NCI-H524 treated with DMSO at 0.1 percent for 48 hours (cell line): ENCODE measurements at places on chromosomes 16 and 17.

DNA sequence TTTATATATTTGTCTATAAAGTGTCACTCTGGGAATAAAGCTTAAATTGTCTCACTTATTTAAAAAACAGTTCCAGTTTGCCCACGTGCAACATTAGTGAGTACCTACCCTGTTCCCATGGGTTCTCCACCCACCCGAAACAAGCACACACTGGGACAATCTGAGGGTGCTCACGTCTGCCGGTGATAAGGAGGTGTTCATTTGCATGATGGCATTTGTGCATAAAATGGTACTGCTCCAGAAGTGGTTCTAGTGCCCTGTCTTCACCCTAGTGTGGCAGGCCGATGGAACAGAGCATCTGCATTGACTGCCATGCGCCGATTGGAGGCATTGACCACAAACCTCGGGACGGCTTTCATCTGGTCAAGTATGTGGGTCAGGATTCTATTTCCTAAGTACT is 35.6 kb upstream of the ENDOV start:
- DNase-seq = no peak

DNA sequence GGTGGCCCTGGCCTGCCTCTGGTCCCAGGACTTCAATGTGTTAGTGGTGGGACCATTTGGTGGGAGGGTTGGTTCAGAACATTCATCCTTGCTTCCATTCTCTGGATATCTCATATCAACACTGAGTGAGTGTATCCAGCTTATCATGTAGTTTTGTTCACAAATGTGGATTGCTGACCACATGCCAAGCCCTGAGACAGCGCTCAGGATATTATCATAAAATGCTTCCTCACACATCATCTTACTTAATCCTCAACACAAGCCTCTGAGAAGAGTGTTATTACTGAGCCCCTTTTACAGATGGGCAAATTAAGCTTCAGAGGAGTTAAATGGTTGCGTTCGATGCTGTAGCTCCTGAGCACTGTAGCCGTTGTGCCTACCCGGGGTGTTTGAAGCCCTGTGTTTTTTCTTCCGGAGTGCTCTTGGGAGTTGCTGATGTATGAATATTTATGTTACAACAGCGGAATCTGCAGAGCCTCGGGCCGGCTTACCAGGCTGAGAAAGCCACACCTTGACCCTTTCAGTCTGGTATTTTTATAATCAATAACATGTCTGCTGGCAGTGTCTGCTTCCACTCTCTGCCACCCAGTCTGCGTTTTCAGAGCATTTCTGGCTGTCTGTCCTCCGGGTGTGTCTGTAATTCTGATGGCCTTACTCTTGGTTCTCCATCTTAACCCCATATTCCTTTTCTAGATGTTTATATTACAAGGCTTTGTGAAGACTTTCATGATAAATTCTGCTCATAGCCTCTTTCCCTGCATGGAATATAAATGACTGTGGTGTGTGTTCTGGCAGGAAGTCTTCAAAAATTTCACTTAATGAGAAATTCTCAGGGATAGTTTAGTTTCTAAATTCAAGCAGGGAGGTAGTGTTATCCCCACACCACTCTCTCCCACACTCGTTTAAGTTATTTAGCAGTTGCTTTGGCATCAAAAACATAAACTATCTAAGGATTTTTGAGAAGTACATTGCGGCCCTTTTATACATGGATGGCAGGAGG is 2.9 kb downstream of the GLP2R start:
- no peak for DNase-seq

- no peak for DNase-seq
Measured at GRCh38 chr17:51351890-51352289, 91.5 kb downstream of the UTP18 start.

- no peak for DNase-seq
Measured at GRCh38 chr16:12611006-12611477, 192.6 kb downstream of the CPPED1 start.

GRCh38 chr16:4058386-4058785 is 57.9 kb downstream of the ADCY9 start:
- no peak for DNase-seq

GRCh38 chr16:64217789-64218535 is 903.9 kb downstream of the CDH11 start:
- no peak for DNase-seq

- DNase-seq = no peak
Measured at GRCh38 chr16:1427473-1428461, 3.1 kb upstream of the PERCC1 start.

DNA sequence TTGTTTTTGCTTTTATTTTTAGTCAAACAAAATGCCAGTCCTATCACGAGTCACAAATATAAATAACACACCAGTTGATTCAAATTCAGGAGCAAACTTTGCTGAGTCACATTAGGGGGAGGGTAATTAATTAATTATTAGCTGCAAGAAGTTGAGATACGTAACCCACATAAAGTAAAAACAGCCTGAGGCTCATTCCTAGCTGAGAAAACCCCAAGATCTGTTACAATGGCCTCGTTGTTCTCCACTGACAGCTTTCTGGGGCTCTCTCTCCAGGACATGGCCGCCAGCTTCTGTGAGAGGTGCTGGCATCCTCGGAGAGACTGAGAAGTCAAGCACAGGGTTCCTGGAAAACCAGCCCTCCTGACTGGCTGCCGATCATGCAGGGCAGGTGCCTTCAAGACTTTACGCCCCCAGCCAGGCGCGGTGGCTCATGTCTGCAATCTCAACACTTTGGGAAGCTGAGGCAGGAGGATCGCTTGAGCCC is 11.1 kb downstream of the RAB40B start:
- no peak for DNase-seq

- DNase-seq = no peak
Measured at GRCh38 chr16:8237452-8237851, 352.9 kb downstream of the TMEM114 start.

DNA sequence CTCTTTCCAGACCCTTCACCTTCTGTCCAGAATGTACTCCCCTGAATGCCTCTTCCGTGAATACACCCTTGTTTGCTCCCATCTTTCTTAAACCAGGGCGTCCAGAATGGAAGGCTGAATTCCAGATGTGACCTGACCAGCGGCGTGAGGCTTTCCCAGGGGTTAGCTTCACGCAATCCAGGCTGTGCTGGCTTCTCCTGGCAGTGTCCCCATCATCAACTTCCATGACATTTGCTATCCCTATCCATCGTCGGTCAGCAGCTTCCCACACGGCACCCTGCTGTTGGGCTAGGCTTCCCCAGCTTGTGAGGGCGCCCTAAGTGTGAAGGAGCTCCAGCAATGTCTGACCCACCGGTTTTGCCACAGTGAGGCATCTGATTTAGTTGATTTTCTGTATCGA is 339.8 kb upstream of the TNRC6C start:
- DNase-seq = no peak

- no peak for DNase-seq
Measured at GRCh38 chr16:46607529-46607928, 13.7 kb downstream of the SHCBP1 start.

DNA sequence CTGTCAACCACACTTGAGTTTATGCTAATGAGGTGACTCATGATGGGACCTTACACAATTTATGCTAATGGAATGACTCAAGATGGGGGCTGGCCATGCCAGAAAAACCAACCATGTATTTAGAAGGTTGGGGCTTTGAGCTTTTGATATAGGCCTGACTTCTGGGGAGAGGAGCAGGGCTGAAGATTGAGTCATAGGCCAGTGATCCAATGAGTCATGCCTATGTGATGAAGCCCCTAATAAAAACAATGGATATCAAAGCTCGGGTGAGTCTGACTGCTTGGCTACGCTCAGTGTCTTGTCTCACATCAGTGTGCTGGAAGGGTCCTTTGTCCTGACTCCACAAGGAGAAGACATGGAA is 7.3 kb downstream of the MFSD6L start:
- DNase-seq = no peak

- DNase-seq = no peak
Measured at GRCh38 chr17:51850201-51850600, 308.3 kb downstream of the CA10 start.

- DNase-seq = no peak
Measured at GRCh38 chr16:12211870-12212690, 235.5 kb downstream of the SNX29 start.

DNA sequence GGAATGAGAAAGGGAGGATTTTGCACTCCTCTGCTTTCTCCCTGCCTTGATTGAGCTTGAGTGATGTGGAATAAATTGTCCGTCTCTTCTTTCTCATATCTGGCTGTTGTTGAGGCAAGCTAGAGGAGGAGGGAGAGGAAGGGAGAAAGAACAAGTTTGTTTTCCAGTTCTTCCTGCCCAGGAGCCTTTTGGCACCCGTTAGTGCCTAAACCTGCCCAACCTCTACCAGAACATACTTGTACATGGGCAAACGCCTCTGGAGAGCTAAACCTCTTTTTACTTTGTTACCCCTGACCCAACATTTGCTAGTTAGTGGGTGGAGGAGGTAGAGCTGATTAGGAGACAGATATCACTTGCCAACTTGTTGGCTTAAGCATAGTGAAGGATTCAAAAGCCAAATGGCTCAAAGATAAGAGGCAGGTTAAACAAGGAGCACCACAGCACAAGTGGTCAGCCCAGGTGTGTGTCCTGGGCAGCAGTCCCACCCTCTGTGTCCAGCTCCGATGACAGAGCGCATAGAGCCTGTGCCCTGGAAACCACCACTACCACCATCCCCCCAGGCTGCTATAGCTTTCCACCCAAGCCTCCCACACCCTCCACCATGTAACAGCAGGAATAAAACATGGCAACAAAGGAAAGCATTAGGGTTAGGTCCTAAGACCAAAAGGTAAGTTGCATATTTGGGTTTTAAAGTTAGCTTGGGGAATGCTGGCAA is 6.5 kb downstream of the ODF4 start:
- no peak for DNase-seq

GRCh38 chr16:87252269-87252970 is 64.8 kb downstream of the C16orf95 start:
- no peak for DNase-seq

GRCh38 chr17:76962858-76963257 is 94.7 kb downstream of the MGAT5B start:
- DNase-seq = no peak

GRCh38 chr17:75077496-75078283 is 10.1 kb upstream of the SLC16A5 start:
- no peak for DNase-seq

DNA sequence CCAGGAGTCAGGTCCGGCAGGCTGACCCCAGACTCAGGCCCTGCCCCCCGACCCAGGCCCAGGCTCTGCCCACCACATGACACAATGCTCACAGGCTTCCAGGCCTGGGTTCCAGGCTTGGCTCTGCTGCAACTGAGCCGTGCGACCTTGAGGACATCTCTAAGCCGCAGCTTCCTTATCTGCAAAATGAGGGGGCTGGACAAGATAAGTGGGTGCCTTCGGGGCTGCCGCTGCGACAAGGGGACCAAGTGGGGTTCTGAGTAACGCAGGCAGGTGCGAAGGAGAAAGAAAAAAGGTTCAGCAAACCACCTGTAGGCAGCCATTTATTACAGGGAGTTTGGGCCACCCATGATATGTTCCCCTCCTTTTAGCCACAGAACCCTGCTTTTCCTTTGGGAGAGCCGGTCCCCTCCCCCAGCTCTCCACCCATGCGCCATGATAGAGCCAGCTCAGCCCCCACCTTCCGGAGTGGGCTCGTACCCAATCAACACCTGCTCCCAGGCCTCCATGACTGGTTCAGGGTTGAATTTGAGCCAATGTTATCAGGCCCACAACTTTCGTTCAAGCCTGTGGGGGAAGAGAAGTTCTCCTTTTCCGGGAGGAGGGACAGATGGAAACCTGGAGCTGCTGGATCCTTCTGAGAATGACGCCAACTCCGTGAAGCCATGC is 38.2 kb downstream of the RTN4RL1 start:
- DNase-seq = no peak

DNA sequence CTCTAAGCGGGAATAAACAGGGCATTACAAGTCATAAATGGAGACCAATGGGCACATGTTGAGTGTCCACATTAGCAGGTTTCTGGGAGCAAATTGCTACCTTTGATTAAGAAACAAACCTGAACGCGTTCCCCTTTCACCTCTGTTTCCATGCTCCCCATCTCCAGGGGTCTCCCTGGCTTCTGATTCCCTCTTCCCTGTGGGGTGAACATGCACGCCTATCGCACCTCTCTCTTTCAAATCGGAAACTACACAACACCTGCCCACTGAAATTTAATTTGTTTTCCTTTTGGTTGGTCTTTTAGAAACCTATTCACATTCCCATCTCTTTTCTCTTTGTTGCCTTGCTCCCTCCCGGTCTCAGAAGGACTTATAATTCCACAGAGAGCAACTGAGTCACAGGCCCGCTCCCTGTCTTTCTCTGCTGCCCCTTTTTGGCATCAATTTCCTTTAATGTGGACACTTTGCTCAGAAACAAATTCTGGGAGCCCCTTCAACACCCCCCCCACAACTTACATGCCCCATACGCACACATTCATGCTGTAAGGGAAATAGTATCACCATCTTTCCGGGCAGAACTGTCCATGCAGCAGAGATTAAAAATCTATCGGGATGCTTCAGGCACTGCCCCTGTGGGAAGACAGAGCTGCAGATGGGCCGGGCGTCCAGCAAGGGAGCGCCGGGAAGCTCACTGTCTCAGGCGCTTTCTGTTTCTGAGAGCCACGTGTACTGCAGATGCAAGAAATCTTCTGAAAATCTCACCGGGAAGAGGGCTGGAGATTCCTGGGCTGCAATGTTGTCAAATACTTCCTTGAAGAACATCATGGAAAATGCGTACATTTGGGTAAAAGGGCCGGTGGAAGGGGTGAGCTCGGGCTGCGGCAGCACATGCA is 7.2 kb upstream of the FOXF1 start:
- no peak for DNase-seq

DNA sequence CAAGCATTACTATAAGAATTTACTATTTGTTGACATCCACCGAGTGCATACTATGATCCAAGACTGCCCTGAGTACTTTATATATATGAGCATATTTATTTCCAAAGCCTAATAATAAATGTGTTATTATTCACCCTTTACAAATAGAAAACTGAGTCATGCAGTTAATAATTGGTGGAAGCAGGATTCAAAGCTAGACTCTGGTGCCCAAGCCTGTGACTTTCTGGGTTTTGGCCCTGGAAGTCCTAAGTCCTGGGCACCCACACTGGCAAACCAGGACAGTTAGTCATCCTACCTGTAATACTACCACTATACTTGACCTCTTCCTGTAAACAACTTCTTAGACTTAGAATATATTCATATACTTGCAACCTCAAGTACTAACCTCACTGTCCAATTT is 257.4 kb upstream of the IRX5 start:
- no peak for DNase-seq

DNA sequence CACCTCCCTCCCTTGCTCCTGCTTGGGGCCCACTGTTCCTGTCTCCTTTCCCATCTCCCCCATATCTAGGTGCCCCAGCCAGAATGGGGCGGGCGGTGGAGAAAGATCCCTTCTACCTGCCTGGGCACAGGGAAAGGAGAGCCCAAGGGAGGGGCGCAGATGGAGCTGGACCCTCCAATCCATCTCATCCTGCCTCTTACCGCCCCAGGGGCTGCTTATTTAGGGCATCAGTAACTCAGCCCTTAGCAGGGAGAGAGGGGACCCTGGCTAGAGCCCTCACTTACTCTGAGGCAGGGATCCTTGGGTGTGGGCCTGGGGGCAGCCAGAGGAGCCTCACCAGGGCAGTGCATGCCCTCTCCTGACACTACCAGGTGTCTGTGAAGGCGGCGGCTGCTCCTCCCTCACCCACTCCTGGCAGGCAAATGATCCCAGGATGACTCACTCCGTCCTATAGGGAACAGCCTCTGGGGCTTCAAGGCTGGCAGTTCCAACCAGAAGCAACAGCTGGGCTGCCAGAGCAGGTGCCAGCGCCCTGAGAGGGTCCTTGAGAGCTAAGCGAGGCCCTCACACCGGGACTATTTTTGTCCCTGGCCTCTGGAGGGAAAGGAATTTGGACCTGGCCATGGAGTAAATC is 16.3 kb upstream of the BCAR1 start:
- DNase-seq = peak; percentile 96
